ENCODE measurements at places on chromosomes 7 and 10.

DNA sequence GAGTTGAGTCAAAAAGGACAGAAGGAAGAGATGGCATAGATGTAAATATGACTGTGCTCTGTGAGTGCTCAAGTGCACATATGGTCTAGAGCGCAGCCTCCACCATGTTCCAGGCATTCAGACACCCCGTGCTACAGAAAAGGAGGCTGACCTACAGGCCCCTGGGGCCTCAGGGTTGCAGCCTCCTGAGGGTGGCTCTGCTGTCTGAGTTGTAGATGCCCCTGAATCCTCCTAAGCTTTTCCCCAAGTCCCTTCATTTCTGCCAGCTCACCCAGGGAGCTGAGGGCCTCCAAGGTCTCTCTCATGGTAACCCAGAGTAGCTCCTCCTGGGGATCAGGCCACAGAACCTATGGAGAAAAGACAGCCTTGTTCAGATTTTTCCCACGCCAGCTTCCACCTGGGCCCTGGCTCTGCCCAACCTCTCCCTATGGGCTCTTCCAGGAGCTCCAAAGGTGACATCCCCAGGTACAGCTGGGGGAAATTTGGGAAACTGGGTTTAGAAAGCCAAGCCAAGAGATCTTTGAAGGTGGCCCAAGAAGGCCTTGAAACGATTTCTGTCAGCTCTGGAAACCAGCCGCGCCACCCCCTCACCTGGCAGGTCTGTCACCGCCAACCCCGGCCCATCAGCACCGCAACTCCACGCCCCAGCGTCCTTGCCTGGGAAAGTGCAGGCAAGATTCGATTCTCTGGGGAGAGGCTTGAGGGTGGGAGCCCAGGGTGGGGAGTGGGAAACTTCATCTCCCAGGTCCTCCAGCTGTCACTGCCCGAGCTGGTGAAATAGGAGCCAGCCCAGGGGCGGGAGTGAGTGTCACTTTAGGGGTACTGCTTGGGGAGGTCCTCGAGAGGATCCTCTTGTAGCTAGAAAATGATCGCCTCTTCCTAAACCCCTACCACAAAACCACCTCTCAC, 2.4 kb downstream of the ZNF467 start:
- DNase-seq, result no peak

DNA sequence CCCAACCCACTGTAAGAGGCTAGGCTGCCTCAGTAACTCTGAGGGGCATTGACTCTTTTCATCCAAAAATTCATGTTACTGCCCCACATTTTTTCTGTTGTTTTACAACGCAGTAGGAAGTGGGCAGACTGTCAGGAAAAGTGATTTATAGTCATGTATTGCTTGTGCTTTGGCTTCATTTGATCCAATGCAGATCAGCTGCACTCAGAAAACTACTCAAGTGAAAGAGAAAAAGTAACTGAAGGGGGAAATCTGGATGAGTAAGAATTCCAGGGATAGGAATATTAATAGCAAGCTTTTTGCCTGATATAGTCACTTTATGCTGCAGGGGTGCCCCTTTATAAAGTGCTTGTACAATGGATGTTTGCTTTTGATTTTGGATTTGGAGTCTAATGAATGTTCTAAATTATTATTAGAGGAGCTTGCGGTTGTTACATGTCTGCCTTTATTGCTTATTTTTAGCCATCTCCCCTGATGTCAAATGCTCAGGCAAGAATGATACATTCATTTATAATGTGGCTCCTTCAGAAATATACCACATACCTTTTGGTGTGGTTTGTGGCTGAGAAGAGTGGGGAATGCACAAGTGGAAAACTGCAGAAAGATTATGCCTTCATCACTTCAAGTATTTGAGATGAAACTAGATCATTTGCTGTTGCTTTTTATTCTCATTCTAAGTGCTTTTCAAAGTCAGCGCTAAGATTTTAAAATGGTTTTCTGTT, 86.1 kb downstream of the EGFR start:
- no peak for DNase-seq

GRCh38 chr7:100929808-100930174, 19.5 kb upstream of the MUC3A start:
- DNase-seq, result no peak

DNA sequence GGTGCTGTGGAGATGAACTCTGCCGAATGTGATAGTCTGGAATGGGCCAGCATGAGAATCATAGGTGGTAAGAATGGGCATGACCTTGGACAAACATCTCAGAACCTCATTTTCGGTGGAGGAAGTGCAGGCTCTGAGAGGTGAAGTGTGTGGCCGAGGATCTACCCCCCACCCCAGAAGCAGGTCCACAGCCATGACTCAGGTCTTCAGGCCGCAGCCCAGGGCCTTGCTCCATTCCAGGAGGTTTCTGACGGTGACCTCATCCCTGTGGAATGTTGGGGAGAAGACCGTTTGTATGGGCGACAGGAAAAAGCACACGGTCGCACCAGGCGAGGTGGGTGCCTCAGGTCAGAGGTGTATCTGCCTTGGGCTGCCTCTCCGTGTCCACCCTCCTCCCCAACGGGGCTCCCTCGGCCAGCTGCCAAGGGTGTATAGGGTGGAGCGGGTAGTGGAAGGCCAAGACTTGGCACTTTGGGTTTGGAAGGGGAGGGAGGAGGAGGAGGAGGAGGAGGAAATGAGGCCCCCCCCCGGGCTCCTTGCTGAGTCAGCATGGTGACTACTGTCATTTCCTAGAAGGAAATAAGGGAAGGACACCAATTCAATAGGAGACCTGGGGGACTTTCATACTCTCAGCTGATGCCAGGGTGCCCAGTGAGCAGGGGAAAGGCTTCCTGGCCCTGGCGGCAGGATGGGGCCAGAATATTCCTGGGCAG, 168.0 kb upstream of the RHEB start:
- DNase-seq, result no peak

DNA sequence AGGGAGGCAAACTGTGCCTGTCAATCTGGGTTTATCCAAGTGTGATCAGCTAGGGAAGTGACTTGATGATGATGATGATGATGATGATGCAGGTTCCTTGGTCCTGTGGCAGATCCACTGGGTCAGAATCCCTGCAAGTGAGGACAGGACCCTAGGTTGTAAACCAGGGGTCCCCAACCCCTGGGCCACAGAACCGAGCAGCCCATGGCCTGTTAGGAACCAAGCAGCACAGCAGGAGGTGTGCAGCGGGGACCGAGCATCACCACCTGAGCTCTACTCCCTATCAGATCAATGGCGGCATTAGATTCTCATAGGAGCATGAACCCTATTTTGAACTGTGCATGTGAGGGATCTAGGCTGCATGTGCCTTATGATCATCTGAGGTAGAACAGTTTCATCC, 144.7 kb upstream of the PDE1C start:
- no peak for DNase-seq

- DNase-seq, result no peak
Observed at GRCh38 chr7:7772397-7772821, 54.0 kb upstream of the RPA3 start.

DNA sequence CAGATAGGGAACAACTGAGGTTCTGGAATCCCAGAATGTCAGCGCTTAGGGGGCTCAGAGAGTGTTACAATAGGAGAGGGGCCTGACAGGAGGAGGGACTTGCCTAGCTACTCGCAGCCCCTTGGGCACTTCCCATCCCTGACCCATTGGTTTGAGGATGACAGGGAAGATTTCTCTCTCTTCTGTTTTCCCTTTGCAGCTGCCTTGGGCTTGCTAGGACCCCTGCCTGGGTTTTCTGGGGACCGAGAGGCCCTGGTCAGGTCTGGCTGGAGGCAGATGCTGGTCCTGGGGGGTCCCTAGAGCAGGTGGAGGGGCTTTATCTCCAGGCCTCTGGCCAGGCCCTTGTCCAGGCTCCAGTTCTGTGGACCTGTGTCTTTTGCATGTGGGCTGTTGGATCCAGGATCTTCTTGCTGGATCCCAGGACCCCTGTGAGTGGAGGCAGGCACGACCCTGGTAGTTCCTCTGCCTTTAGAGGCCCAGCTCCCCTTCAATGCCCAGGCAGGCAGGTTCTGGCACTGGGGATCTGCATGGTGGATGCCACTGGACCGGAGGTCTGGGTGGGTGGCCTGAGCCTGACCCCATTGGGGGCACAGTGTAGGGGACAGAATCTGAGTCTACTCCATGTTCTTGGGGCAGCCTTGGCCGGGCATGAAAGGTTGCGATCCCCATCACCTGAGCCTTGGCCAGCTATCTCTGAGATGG, 26.9 kb downstream of the RAMP3 start:
- DNase-seq, result no peak

- DNase-seq, result no peak
Observed at GRCh38 chr10:132637477-132638129, 100.0 kb downstream of the INPP5A start.

DNA sequence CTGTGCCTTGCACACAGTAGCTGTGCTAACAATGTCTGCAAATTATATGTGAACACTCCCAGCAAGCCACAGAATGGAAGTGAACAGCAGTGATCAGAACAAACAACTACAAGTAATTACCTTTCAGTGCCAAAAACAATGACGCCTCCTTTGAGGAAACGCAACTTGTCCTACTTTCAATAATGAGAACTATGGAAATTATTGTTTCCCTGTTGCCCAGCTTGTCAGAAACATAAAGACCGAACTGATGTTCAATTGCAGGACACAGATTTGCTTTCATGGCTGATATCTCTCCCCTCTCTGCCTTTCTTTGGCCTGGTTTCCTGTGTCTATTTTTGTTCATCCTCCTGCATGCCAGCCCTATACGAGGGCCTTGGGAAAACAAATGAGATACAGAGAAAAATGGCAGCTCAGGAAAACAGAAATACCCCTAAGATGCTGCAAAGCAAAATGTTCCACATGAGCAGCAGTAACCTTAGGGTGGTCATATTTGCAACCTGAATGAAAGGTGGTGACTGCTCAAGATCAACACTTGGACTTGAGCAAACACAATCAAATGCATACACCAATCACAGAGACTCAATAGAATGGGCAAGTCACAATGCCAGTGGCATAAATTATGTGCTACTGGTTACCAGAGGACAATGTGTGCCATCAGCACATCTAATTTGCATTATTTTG, 26.8 kb downstream of the COBL start:
- DNase-seq, result no peak

DNA sequence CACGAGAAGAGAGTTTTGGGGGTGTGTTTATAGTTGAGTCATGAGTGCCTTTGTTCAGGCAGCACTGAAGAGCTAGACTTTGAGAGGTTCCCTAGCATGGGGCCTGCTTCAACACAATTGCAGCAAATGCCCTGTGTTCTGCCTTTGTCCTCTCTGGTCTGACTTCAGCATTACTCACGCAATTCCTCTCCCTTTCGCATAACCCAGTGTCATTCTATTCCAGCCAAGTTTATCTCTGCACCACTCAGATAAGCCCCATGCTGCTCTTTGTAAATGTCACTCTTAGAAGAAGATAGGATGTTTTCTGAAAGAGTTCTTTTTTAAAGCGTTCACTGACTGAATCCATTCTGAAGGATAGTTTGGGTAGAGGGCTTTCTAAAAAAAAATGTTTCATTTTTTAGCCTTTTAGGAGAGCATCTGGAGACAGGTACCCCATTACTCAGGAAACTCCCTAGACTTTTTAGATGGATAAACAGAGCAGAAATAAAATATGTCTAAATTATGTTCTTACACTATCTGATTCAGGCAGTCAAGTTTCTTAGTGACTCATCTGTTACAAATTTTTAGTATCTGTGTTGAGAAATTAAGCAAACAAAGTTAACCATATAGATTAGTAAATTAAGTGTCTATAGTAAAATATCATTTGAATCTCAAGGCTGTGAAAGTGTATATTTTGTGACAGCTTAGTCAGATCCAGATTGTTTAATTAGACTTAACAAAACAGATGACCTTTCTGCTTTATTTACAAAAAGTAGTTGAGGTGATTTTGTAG, 318.5 kb downstream of the GPR158 start:
- no peak for DNase-seq

All from activated naive CD4-positive, alpha-beta T cell (primary cell).